ENCODE measurements at places on chromosomes 2 and 18.
A peak's percentile ranks its signal among the peaks of the same experiment; 100 is the strongest.

GRCh38 chr2:53527056-53527455 is 240.5 kb upstream of the CHAC2 start:
- DNase-seq = no peak

GRCh38 chr18:48790226-48790863 is 160.4 kb downstream of the SMAD7 start:
- DNase-seq = no peak

DNA sequence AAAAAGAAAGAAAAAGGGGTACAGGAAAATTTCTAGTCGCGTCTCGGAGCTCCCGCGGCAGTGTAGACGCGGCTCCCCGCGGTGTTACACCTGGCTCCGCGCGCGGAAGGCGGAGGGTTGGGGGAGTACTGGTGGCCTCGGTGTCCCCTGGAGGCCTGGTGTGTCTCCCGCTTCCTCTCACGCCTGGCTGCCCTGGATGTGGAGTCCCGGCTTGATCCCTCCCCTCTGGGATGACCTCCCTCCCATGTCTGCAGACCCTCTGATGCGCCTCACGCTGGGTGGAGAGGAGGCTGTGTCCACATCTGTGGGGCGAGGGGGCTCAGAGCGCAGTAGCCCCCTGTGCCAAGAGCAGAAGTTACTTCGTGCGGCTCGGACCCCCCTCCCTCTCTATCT is 1.2 kb downstream of the KIF5C start:
- DNase-seq = peak; percentile 88

DNA sequence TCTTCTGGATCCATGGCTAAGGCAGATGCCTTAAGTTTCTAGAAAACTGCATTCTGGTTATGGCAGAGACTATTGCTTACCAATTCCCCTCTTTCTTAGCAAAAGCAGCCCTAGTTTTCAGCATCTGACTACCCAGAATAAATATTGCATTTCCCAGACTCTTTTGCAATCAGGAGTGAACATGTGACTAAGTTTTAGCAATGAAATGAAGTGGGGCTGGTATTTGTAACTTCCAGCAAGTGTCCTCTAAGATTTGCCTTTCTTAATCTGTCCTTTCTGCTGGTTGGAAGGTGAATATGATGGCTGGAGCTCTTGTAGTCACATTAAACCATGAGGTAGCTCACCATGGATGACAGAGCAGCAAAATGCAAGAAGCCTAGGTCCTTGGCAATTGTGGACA is 132.9 kb upstream of the PKDCC start:
- no peak for DNase-seq

DNA sequence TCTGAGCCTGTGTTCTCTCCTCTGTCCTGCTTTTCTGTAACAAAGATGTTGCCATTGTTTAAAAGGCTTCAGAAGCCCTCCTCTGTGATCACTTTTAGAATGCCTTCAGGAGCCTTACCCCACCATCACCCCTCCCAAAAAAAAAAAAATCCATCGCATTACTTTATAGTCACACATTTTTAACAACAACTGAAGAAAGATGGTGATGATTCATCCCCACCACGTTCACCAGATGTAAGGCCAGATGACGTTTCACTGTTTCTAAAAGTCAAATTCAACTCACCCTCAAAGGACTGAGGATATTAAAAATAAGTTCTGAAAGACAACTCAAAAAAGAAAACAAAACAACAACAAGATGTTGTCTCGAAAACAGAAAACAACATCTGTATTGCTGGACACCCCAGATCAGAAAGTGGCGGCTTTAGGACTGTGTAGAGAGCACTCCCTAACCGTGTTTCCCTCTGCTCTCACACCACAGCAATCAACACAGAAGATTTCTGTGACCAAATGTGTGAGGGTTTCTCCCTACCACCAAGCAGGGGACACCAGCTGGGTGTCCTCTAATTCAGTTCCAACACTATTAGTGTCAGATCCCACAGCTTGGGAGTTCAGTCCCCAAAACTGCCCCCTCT is 61.9 kb upstream of the CREB1 start:
- no peak for DNase-seq

DNA sequence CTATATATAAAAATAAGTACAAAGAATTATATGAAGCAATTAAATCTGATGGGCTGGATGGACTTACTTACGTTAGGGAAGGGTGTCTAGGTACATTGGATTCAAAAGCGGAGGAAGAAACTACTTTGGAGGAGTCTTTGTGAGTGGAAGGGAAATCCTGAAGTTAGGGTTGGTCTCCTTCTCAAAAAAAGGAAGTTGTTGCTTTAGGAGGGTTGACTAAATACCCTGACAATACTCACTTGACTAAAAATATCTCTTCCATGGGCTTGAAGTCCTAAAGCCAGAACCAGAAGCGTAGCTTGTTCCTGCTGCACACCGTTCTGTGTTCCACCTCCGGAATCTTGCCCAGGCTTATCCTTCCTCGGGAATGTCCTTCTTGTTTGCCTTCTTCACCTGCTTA is 143.3 kb upstream of the ZEB2 start:
- no peak for DNase-seq

- no peak for DNase-seq
Measured at GRCh38 chr18:67864677-67865340, 348.3 kb upstream of the DSEL start.

Data from retina (tissue), 1 donor.